ENCODE measurements at places on chromosomes 7 and 10.
A peak's percentile ranks its signal among the peaks of the same experiment; 100 is the strongest.

- H3K27ac ChIP-seq = no peak within 1 kb of the TSS
- peaks cover 4% of the 10 kb centered on the region for H3K36me3 ChIP-seq
- peak within 1 kb of the TSS; percentile 88 for H3K4me3 ChIP-seq
- DNase-seq = peak; percentile 80
- H3K4me1 ChIP-seq = peaks cover 5% of the 10 kb centered on the region
- peaks cover 7% of the 10 kb centered on the region for H3K27me3 ChIP-seq
Observed at GRCh38 chr7:99374111-99375064, at the start of gene ARPC1B. Gene ARPC1B, plus strand, starts transcription at chr7:99374730. Its CDS starts 10,985 bp downstream, at chr7:99385715.

DNA sequence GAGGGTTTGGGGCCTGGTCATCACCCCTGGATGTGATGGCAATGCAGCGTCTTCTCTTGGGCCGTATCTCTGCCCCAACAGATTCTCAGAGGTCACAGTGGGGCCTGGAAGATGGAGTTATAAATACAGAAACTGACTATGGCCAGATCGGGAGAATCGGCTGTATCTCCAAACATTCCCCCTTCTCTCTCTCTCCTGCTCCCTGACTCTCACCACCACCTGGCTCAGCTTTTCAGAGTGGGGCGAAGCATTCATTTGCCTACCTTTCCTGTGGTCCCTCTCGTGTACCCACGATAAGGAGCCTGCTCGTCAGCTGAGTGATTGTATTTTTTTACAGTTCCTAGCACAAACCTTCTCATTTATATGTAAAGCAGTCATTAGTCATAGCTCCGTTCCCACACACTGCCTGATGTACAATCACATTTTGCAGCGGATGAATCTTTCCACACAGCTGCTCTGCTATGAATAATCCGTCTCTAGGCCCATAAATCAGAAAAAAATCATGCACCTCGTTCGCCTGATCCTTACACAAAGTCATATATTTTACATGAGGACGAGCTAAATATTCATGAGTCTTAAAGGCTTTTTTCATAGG lies 23.2 kb upstream of the BTRC start:
- H3K27ac ChIP-seq = no peak overlapping the region
- no peaks in the 10 kb centered on the region for H3K36me3 ChIP-seq
- H3K4me1 ChIP-seq = no peaks in the 10 kb centered on the region
- no peak overlapping the region for H3K4me3 ChIP-seq
- peaks cover 3% of the 10 kb centered on the region for H3K27me3 ChIP-seq
- no peak for DNase-seq

DNA sequence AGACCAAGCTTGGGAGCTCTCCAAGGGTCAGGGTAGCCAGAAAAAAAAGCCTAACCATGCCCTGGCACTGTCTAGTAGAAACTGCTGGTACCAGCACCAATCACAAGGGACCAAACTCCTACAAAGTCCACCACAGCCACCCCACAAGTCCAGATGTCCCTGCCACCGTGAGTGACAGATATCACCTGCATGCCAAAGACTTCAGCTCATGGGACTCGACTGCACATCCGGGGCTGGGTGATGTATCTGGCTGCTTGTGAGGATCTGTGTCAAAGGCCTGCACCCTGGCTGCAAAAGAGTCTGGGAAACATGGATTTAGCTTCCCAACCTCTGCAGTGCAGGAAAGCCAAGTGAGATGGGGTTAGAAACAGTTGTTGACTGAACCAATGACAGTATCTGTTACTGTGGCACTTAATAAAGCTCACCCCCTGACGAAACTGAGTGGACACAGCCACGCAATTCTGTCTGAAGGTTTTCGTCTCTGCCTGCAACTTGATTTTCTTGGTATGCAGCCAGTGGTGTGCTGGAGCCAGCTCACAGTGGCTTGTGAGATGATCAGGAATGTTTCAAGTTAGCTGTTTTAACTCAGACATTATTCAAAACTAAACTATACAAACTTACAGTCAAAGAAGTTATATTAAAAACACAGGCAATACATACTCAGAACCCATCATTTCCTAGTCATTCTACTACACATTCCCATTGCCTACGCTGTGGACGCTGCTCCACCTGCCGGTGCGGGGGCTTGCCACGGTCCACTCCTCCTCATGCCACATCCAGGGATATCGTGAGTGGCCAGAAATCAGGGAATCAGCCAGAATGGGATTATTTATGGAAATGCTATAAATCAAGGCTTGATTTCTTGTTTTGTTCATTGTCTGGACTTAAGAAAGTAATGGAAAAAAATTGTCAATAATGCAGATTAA lies 9.2 kb downstream of the ZNF488 start:
- peak; percentile 1 for DNase-seq
- H3K4me3 ChIP-seq = no peak overlapping the region
- H3K36me3 ChIP-seq = peaks cover 4% of the 10 kb centered on the region
- peaks cover 3% of the 10 kb centered on the region for H3K4me1 ChIP-seq
- no peak overlapping the region for H3K27ac ChIP-seq

DNA sequence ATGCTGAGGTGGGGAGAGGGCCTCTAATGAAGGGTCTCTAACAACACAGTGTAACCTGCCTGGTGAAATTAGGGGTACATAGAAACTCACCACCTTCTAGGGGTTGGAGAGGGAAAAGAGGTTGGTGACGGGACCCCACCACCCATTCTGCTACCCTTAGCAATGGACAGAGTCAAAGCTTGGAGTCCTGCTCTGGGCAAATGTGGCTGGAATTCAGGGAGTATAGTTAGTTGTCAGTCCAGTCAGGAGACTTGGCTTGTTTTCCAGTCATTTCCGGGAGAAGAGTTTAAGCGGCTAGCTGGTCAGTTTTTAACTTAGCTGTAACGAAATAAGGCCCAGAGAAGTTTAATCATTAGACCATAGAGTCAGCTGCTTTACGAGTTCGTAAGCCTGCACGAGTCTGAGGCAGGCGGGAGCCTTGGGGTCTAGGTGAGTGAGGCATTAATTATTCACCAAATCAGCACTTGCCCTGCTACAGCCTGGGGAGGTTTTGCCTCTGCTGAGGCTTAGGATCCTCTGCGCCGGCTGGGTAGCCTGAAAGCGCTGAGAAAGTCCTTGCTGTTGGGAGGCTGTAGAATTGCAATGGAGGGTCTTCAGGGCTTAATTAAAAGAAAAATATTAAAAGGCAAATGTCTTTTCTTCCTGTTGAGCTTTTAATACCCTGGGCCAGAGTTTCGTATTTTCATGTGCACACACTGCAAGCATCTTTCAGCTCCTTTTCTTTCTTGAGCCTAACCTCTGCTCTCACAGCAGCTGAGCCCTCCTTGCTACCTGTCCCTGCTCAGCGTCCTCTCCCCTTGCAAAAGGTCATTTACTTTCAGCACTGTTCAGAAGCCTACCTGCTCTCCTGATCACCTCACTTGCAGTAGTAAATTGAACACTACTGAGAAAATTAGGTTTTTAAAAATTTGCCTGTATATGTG lies 1.5 kb upstream of the LAMB1 start:
- peaks cover 4% of the 10 kb centered on the region for H3K36me3 ChIP-seq
- H3K27ac ChIP-seq = peak overlapping the region; percentile 26
- no peak for DNase-seq
- H3K4me3 ChIP-seq = peak overlapping the region; percentile 89
- H3K4me1 ChIP-seq = peaks cover 29% of the 10 kb centered on the region
